ENCODE measurements at places on chromosomes 2 and 18.
A peak's percentile ranks its signal among the peaks of the same experiment; 100 is the strongest.

- DNase-seq, result no peak
These were observed 603.3 kb downstream of the TDRD15 start for GRCh38 chr2:21727101-21727500.

DNA sequence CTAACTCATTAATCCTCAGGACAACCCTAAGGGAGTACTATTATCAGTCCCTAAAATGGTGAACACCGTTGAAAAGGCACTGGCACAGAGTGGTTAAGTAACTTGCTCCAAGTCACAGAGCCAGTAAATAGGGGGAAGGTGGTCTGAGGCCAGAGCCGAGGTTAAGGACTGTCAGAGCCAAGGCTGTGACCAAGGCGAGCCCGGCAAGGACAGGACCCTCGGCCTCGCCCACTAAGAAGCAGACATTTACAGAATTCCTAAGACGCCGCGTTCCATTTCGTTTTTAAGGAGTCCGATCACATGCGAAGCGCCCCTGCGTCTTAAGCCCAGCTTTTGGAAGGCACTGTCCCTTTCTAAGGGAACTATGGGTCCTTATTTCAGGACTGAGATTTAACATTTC is 1.1 kb downstream of the PDIA6 start:
- DNase-seq, result no peak

DNA sequence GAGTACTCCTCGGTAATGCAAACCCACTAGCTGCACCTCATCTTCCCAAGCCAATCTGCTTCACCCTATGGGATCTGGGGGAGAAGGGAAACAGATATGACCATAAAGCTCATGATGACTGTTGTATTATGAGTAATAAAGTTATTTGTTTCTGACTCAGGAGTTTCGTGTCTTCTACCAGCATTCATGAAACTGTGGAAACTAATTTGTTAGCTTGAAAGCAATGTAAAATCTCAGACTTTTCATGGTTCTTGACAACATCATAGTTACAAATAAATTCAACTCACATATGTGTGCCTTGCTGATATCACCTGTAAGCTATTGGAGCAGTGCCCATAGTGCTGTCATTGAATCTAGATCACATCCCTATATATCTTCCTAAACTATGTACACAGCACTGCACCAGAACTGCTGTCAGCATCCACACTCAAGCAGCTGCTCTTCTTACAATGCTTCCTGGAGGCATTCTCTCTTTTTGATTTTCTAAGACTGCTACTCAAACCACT is 135.6 kb upstream of the KYNU start:
- DNase-seq, result no peak

DNA sequence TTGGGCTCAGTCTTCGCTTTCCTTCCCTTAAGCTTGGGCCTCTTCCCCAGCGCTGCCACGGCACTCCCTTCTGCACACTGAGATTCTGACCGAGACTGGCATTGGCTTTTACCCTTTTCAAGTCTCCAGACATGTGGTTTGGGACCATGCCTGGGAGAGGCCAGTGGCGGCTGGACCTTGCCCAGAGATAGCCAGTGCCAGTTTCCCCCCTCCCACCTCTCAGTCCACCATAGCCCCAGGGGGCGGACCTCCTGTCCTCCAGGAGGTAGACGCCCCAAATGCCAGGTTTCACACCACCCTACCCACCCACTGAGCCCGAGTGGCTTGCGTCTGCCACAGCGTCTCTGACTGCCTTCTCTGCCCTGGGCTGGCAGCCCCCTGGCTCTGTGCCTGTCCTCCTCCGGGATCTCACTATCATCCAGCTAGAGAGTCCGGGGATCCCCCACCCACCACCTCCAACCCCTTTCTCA is 47.7 kb downstream of the INPP5D start:
- no peak for DNase-seq

DNA sequence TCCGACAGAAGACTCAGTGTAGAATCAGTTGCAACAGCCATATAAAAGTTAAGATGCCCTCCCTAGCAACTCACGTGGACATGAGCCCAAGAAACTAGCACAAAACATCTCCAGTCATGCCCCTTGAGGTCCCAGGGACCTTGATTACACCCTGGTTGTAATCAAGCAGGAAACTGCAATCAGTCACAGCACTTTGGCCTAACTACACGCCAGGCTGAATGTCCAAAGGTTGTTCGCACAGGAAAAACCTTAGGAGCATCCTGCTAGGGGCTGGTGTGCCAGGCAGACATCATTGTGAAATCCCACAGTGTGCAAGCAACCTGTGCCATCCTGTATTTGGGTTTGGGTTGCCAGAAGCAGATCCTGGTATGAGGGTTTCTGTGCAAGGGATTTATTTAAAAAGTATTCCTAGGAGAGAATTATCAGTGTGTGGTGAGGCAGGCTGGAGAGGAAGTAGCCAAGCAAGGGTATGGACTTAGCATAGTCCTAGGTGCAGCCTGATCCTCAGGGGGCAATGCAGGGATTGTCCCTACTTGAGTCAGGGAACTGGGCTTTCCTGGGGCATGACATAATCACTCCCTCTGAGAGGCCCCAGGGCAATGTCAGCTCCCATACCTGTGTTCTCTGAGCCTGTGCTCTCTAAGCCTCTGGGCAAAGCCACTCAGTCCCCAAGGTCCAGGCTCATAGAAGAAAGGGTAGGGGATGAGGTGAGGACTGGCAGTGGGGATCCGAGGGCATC is 17.8 kb upstream of the SULT1C2 start:
- no peak for DNase-seq

GRCh38 chr2:101150306-101151145 is 656 bp downstream of the TBC1D8 start:
- peak; percentile 8 for DNase-seq
